ENCODE measurements at places on chromosomes 5 and 9.
A peak's percentile ranks its signal among the peaks of the same experiment; 100 is the strongest.

- no peak for DNase-seq
Measured at GRCh38 chr9:29625292-29625731, 2052.0 kb upstream of the C9orf72 start.

DNA sequence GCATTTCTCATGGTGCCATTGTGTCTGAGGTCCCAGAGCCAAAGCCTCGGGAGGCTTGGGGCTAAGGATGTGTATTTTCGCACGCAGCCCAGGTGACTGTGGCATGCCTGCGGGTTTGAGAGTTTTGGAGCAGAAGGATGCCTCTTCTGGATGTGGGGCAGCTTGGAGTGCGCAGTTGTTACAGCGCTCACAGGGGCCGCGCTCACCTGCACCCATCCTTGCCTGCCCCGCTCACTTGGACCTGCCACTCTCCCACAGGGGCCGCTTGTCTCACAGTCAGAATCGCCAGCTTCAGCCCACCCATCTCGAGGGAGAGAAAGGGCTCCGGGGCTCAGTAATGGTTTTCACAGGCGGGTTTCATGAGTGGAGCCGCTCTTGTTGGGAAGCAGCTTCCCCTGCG lies 132.9 kb downstream of the MVB12B start:
- DNase-seq = no peak

- no peak for DNase-seq
Measured at GRCh38 chr5:100828071-100828897, 74.8 kb downstream of the ST8SIA4 start.

DNA sequence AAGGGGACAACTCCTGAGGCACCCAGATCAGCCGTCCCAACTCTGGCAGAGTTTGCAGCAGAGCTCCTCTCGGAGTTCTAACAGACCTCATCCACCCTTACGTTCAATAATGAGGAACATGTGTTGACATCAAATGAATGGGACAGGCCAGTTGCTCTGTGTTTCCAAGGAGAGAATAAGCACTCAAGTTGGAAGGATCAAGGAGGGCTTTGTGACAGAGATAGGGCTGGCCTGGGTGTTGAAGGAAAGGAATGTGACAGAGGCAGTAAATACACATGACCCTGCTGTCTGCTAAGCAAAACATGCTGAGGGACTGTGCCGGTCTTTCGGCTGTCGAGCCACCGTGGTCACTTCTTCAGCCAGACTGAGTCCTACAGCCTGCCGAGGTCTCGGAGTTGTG lies 48.2 kb downstream of the GPR107 start:
- no peak for DNase-seq

GRCh38 chr9:99351647-99352046 lies 129.6 kb downstream of the SEC61B start:
- no peak for DNase-seq

DNA sequence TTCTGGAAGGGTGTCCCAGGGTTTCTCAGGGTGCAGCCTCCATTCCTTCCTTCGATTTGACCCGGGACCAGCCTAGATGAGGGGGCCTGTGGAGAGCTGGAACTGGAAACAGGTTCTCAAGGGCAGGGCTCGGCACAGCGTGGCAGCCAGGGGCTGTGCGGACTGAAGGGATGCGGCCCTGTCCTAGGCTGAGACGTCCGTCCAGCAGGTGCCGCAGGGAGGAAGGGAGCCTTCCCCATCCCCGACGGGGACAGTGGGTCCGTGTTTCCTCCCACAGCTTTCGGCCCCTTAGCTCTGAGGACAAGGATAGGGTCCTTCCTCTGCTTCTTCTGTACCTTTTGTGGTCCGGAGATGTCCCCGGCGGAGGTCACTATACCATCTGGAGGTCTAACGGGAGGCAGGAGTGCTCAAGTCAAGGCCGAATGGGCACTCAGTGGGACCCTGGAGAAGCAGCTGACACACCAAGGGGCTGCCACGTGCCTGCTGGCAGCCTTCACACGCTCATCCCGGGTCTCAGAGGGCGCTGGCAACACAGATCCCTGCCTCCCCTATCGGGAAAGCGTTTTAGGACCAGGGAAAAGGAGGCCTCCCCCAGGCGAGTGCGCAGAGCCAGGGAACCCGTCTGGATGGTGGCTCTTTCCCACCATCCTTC lies 49.9 kb downstream of the USP20 start:
- DNase-seq = no peak

- DNase-seq = peak; percentile 62
Measured at GRCh38 chr5:157665467-157666070, 5.8 kb upstream of the C5orf52 start.

DNA sequence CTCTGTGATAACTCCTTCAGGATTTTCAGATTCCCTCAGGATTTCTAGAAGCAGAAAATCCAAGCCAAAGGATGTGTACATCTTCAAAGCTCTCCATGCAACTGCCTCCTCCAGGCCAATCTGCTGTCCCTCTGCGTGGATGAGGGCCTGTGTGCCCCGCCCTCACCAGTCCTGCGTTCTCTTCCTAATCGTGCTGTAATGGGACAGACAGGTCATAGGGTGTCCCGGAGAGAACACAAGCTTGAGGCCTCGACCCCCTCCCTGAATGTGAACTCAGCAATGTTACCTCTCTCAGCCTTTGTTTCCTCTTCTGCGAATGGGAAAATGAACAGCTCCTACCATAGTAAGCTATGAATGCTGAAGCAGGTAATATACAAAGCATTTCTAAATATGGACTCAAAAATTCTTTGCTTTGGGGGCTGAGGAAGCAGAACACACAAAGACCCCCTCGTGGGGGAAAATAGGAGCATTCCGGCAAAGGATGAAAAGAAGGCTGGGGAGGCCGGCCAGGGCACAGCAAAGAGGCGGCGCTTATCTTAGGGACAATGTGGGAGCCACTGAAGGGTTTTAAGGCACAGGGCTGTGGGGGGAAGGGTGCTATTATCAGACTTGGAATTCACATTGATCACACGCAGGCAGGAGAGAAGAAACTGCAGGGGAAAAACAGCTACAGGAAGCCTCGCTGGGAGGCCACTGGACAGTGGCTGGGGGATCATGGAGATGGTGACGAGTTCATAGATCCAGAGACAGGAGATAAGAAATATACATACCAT lies 57.2 kb upstream of the FBXW11 start:
- DNase-seq = no peak
